ENCODE measurements at places on chromosomes 7 and 10.

- DNase-seq: no peak
Measured at GRCh38 chr10:22029445-22030236, 26.1 kb upstream of the DNAJC1 start.

DNA sequence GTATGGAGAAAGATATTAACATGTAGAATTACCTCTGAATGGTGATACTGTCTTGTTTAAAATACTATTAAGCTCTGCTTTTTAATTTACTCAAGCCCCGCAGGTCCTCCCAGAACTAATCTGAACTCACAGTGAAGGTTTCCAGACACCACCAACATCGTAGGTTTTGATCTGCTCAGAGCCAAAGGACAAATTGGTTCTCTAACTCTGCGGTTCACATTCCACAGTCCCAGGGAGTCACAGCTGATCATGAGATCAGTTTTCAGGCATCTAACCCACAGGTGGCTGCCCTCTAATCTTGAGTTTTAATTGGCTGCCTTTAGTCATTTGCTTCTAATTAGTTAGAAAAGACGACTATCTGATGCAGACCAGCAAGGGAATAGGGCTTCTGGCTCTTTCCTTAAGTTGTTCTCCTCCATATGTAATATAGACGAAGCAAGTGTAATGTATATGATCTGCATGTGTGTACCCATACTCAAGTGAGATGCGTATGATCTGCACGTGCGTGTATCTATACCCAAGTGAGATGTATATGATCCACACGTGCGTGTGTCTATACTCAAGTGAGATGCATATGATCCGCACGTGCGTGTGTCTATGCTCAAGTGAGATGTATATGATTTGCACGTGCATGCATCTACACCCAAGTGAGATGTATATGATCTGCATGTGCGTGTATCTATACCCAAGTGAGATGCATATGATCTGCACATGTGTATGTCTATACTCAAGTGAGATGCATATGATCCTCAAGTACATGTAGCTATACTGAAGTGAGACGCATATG, 331.5 kb upstream of the NPVF start:
- no peak for DNase-seq

DNA sequence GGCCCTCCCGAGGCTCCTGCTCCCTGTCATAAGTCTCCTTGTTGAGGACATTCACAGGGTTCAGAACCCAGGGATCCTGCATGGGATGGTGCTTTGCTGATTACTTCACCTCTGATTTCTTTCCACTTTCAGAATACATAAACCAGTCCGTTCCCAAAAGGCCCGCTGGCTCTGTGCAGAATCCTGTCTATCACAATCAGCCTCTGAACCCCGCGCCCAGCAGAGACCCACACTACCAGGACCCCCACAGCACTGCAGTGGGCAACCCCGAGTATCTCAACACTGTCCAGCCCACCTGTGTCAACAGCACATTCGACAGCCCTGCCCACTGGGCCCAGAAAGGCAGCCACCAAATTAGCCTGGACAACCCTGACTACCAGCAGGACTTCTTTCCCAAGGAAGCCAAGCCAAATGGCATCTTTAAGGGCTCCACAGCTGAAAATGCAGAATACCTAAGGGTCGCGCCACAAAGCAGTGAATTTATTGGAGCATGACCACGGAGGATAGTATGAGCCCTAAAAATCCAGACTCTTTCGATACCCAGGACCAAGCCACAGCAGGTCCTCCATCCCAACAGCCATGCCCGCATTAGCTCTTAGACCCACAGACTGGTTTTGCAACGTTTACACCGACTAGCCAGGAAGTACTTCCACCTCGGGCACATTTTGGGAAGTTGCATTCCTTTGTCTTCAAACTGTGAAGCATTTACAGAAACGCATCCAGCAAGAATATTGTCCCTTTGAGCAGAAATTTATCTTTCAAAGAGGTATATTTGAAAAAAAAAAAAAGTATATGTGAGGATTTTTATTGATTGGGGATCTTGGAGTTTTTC, 159.8 kb upstream of the LANCL2 start:
- DNase-seq: no peak

GRCh38 chr10:100829097-100829870, 83.5 kb upstream of the SLF2 start:
- DNase-seq: no peak

GRCh38 chr7:45625067-45625466, 50.9 kb downstream of the ADCY1 start:
- DNase-seq: no peak

GRCh38 chr7:77438131-77438530, 22.0 kb upstream of the GSAP start:
- no peak for DNase-seq

- no peak for DNase-seq
Measured at GRCh38 chr7:113805976-113806375, 112.8 kb downstream of the PPP1R3A start.
